ENCODE measurements at places on chromosomes 1 and 21.

DNA sequence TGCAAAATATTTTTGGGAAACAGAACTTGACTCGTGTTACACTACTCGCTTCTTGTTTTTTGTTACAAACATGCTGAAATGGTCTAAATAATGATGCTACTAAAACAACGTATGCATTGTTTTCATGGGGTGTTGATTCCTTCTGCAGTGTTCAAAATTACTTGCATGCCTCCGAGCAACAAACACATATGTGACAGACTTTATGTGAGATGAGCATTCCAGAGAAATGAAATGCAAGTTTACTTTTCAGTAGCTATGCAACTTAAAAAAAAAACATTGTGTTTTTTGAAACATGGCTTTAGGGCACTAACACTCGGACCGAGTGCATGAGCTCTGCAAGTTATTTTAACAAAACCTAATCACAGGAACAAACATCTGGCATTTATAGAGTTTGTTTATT is 84.8 kb downstream of the CAMTA1 start:
- no peak for DNase-seq

DNA sequence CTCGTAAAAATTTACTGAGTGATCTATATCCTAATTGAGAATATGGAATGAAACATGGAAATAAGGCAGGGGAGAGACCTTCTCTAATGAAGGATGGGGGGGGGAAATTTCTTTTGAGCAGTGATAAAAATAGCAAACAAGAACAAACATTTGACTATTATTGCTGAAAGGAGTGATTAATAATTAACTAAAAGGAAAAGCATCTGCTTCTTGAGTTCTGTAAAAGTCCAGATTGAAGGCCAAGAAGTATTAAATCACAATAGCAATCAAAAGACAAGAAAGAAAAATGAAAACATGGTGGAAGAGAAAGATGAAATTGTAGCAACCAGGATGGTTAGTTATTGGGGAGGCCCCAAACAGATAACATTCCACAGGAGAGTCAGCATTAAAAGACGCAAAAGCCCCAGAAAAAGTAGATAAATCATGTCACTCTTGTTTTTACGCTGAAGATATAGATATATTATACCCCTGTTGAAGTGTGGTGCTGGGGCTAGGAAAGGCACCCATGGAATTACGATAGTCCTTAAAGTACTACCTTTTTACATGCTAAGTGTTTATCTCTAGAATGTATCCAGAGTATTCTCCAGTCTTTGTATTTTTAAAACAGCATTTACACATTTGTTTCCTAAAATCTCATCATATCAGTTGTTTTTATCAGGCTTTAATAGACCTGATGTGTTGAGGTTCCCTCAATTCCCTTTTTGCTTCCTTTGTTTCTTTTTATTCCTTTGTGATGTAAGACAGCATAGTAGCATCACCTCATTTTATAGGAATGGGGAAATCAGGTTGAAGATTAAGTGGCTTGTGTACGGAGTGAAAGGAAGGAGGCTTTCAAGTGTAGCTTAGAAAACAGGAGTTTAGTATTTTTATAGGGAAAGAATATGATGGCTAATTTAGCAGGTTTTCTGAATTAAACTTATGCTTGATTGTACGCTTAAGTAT is 28.9 kb downstream of the DISP1 start:
- peak; percentile 90 for DNase-seq

GRCh38 chr1:200006711-200007110 is 20.8 kb upstream of the NR5A2 start:
- no peak for DNase-seq

- DNase-seq, result no peak
Measured at GRCh38 chr1:179707406-179707805, 35.7 kb upstream of the FAM163A start.

GRCh38 chr1:26983863-26984262 is 9.6 kb upstream of the TRNP1 start:
- DNase-seq, result no peak

All from epithelial cell of proximal tubule (primary cell).